ENCODE measurements at places on chromosomes 16 and 17. TPM values are rescaled to one million over a fixed set of nuclear protein-coding genes. Genes with fewer than 3 reads are reported as not detected.

The ZNF232 gene
- 11.1 TPM for polyA plus RNA-seq

The DLG4 gene
- 16.7 TPM for polyA plus RNA-seq

The RNF112 gene
- 3.7 TPM for polyA plus RNA-seq

The SYT17 gene
- polyA plus RNA-seq = 8.2 TPM

The PYDC1 gene
- polyA plus RNA-seq = 0.19 TPM

The TRPV2 gene
- polyA plus RNA-seq = 5.9 TPM

The STXBP4 gene
- polyA plus RNA-seq = 8.2 TPM

The SLC25A39 gene
- polyA plus RNA-seq = 111 TPM
